Activated T-helper 2 cell treated with anti-CD3 and anti-CD28 coated beads, Interferon-gamma antibody, Interleukin-2, Interleukin-4, amounts not matched to agents 10 μg/mL and 5 μg/mL and 100 μg/mL, durations not matched to agents 14 hours and 24 hours and 36 hours (primary cell): ENCODE measurements at places on chromosomes 16 and 17.

DNA sequence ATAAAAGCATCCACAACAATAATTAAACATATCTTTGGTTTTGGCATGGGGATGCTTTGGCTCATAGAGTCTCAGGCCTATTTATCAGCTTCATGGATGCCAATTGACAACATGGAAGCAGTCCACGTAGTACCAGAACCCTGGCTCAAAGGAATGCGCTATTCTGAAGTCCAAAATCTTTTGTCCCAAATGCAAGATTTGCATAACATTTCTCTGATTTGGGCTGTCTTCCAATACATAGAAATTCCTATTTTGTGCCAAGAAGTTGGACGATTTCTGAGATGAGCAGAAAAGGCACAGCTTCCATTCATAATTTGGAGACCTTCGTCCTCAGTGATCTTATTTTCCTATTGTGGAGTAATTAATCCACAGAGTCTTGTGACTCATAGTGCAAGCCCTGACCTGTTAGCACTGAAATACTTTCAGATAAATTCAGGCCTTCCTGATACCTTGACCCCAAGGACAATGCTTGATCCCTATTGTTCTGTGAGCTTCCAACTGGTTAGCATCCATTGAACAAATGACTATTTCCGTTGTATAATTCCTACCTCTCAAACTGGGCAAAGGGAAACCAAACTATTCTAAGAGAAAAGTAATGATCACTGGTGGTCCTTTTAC is 78.4 kb upstream of the CDH11 start:
- H3K36me3 ChIP-seq = no peaks in the 10 kb centered on the region
- no peak overlapping the region for H3K27ac ChIP-seq
- no peaks in the 10 kb centered on the region for H3K4me1 ChIP-seq
- H3K4me3 ChIP-seq = no peak overlapping the region
- H3K27me3 ChIP-seq = no peaks in the 10 kb centered on the region
- no peak for DNase-seq

DNA sequence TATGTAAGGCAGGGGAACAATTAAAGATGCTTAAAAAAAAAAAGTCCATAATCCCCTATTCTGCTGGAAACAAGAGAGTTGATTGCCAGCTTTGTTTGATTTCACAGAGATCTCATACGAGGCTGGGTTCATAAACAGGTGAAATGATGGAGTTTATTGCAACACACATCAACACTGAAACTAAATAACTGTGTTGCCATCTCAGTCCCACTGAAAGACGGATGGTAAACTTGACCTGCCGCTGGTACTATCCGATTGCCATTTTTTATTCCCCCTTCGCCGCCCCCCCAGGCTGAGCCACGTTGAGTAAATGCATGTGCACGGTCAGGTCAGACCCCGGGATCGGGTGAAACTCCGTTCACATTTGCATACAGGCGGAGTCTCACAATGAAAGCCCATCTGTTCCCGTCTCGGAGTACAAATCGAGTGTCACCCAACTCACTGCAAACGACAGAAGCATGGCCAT is 119.2 kb downstream of the SKAP1 start:
- peaks cover 5% of the 10 kb centered on the region for H3K36me3 ChIP-seq
- peaks cover 11% of the 10 kb centered on the region for H3K4me1 ChIP-seq
- no peak for DNase-seq
- H3K27ac ChIP-seq = no peak overlapping the region

DNA sequence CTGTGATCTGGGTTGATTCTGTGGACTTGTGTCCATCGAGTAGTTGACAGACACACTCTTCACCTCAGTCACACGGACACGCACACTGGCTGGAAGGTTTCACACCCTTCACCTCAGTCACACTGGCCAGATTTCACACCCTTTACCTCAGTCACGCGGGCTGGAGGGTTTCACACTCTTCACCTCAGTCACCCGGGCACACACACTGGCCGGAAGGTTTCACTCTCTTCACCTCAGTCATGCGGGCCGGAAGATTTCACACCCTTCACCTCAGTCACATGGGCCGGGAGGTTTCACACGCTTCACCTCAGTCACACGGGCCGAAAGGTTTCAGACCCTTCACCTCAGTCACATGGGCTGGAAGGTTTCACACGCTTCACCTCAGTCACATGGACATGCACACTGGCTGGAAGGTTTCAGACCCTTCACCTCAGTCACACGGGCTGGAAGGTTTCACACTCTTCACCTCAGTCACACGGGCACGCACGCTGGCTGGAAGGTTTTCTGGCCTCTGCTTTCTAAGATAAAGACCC is 96.2 kb downstream of the PGS1 start:
- H3K27me3 ChIP-seq = peaks cover 4% of the 10 kb centered on the region
- no peaks in the 10 kb centered on the region for H3K4me1 ChIP-seq
- no peak for DNase-seq
- H3K36me3 ChIP-seq = no peaks in the 10 kb centered on the region
- no peak overlapping the region for H3K4me3 ChIP-seq

- H3K4me3 ChIP-seq = no peak overlapping the region
- no peak overlapping the region for H3K27ac ChIP-seq
- no peaks in the 10 kb centered on the region for H3K36me3 ChIP-seq
- H3K27me3 ChIP-seq = peaks cover 1% of the 10 kb centered on the region
Observed at GRCh38 chr16:70652322-70652721, 6.0 kb downstream of the IL34 start.

- H3K4me3 ChIP-seq = peak overlapping the region; percentile 99
- H3K36me3 ChIP-seq = peaks cover 88% of the 10 kb centered on the region
- H3K4me1 ChIP-seq = peaks cover 77% of the 10 kb centered on the region
Observed at GRCh38 chr17:45310380-45311324, 6.2 kb downstream of the MAP3K14 start.

GRCh38 chr16:88785106-88785924 is at the start of gene PIEZO1:
TSS of gene PIEZO1 (minus strand) at chr16:88785220. CDS start at chr16:88784964, 256 bp downstream.
- H3K4me1 ChIP-seq = peaks cover 40% of the 10 kb centered on the region
- peak within 1 kb of the TSS; percentile 86 for H3K4me3 ChIP-seq
- DNase-seq = peak; percentile 71
- peaks cover 7% of the 10 kb centered on the region for H3K36me3 ChIP-seq
- no peaks in the 10 kb centered on the region for H3K27me3 ChIP-seq

DNA sequence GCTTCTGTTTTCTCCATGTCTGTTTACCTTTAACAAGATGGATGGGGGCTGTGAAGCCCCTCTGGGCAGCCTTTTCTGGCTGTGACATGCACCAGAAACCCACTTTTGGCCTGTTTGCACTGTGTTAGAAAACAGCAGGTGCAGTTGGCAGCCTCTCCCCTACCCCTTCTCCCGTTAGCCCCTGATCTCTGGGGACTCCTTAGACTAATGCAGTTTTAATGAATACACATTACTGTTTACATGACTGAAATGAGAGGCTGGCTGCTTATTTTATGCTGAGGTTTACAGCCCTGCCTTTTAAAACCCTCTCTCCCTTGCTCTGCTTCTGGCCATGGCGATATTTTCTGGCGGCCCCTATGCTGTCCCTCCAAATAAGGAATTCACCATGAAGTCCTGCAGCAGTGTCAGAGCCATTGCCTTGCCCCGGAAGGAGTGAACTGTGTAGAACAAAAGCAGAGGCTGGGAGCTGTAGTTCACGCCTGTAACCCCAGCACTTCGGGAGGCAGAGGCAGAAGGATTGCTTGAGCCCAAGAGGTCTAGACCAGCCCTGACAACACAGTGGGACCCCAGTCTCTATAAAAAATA is 79.3 kb downstream of the PRKCB start:
- no peak overlapping the region for H3K4me3 ChIP-seq
- no peaks in the 10 kb centered on the region for H3K27me3 ChIP-seq
- peaks cover 21% of the 10 kb centered on the region for H3K36me3 ChIP-seq
- no peak overlapping the region for H3K27ac ChIP-seq

- H3K4me3 ChIP-seq = no peak overlapping the region
- H3K27ac ChIP-seq = no peak overlapping the region
- no peaks in the 10 kb centered on the region for H3K27me3 ChIP-seq
Observed at GRCh38 chr16:63653044-63653839, 1468.6 kb downstream of the CDH11 start.

- H3K4me1 ChIP-seq = peaks cover 31% of the 10 kb centered on the region
- no peaks in the 10 kb centered on the region for H3K27me3 ChIP-seq
- DNase-seq = no peak
- H3K4me3 ChIP-seq = no peak overlapping the region
- no peak overlapping the region for H3K27ac ChIP-seq
- H3K36me3 ChIP-seq = peaks cover 84% of the 10 kb centered on the region
Observed at GRCh38 chr17:41873559-41874292, 8.5 kb upstream of the KLHL11 start.

- no peaks in the 10 kb centered on the region for H3K27me3 ChIP-seq
- DNase-seq = no peak
- no peaks in the 10 kb centered on the region for H3K36me3 ChIP-seq
Observed at GRCh38 chr16:83021045-83021444, 394.3 kb downstream of the CDH13 start.

GRCh38 chr16:27366687-27367460 is 35.1 kb upstream of the IL21R start:
- H3K4me3 ChIP-seq = no peak overlapping the region
- peaks cover 73% of the 10 kb centered on the region for H3K4me1 ChIP-seq
- H3K27ac ChIP-seq = peak overlapping the region; percentile 99
- no peaks in the 10 kb centered on the region for H3K27me3 ChIP-seq
- DNase-seq = peak; percentile 43

GRCh38 chr17:51000835-51001638 is 119.6 kb downstream of the SPAG9 start:
- no peak overlapping the region for H3K27ac ChIP-seq
- peaks cover 40% of the 10 kb centered on the region for H3K36me3 ChIP-seq
- no peaks in the 10 kb centered on the region for H3K27me3 ChIP-seq
- no peak for DNase-seq
- H3K4me1 ChIP-seq = peaks cover 4% of the 10 kb centered on the region

- peak; percentile 26 for DNase-seq
- peaks cover 14% of the 10 kb centered on the region for H3K27me3 ChIP-seq
- peaks cover 2% of the 10 kb centered on the region for H3K4me1 ChIP-seq
- H3K27ac ChIP-seq = no peak overlapping the region
Observed at GRCh38 chr17:45852535-45853297, 8.0 kb downstream of the SPPL2C start.
